Frontal cortex (tissue), 4 donors: ENCODE measurements at places on chromosomes 7 and 10. TPM values are rescaled to one million over a fixed set of nuclear protein-coding genes. Genes with fewer than 3 reads are reported as not detected.

DNA sequence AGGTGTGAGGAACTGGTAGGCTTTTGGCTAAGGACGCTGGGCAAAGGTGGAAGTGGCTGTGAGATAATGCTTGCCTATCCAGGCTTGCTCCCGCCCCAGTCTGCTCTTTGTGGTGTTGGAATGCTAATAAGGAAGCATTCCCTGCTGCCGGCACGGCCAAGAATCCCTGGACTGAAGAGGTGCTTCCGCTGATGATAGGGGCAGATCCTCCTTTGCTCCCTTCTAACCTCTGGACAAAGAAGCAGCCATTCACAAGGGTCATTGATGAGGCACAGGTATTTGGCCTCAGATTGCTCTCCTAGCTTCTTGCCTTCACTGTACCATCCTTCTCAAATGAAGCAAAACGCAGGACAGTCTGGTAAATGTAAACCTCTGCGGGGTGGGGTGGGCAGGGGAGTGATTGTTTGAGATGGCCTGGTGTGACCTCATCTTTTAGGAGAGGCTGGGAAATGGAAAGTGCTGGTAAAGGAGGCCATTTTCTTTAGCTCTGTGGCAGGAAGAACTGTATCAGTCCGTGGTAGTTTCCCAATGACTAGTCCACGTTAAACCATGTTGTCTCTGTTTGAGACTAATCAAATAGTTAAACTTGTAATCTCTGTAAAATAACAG is 1.7 kb downstream of the PGAM1 start:
- DNase-seq: no peak

Gene TRAPPC14
- 16.3 TPM for total RNA-seq

Gene MPLKIP
- 6.9 TPM for total RNA-seq

DNA sequence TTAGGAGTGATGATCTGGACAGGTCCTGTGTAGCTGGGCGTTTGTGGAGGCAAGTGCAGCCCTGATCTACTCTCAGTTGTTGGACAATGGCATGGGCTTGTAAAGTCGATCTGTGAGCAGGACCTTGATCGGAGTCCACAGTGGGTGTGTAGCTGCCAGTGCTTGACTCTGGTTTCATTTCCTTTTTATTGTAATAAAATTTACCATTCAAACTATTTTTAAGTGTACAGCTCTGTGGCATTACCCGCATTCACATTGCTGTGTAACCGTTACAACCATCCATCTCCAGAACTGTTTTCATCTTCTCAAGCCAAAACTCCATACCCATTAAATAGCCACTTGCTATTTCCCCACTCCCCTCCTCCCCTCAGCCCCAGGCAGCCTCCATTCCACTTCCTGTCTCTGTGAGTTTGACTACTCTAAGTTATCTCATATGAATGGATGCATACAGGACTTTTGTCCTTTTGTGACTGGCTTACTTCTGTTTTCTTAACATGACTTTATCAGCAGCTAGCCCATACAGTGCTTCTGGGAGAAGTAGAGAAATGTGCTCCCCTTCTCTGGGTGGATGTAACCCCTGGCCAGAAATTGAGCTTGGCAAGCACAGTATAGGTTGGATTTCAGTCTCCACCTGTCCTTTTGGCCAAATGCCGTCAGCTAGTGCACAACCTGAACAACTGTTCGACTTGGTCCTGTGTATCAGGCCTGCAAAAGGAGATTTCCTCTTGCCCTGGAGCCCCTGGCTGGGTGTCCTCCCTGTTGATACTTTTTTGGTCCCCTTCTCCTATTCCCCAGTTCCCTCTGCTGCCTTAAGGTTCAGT is 180.0 kb downstream of the LRMDA start:
- no peak for DNase-seq

- DNase-seq: no peak
Observed at GRCh38 chr7:94621120-94621519, 34.8 kb downstream of the SGCE start.
